ENCODE measurements at places on chromosomes 5 and 9.

DNA sequence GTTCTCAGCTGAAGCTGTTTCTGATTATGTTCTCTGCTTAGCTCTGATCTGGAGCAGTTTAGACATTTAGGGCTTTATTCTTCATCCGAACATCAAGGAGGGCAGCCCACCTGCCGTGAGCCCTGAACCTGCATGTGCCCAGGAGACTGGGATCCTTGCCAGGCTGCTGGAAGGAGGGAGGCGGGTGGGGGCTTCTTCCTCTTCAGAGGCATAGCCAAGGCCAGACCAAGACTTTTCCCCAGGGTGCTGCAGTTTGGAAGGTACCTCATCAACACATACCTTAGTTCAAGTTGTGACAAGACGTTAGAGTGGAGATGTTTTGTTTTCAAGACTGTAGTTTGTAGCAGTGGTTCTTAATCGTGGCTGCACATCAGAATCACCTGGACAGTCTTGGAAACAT, 64.9 kb downstream of the RALGPS1 start:
- DNase-seq, result no peak

GRCh38 chr9:116501871-116502270, 185.2 kb upstream of the TRIM32 start:
- no peak for DNase-seq

DNA sequence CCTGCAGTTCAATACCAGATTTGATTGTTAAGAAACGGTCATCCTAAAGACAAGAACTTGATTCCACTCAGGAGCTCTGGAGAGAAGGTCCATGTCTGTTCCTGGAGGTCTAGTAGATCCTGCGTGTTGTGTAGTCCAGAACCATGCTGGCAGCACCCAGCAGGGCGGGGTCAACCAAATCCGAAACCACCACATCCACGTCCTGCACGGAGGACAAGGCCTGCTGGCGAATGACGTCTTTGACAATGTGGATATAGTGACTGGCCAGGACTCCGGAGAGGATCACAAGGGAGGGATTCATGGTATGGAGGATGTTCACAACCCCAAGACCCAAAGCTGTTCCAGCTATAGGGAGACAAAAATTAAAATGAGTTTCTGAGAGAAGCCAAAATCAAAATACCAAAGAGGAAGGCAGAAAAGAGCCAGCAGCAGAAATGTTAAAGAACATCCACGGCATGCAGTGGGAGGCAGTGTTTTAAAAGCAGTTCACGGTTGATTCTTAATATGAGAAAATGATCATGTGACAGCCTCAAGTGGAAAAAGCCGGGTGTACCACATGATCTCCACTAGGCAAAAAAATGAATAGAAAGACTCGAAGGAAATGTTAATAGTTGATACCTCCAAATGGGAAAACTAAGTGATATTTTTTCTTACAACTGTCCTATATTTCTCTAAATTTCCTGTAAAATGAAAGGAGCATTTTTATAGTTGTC, 26.7 kb downstream of the CLTA start:
- DNase-seq, result no peak

- no peak for DNase-seq
Measured at GRCh38 chr5:45696206-45696836, at the start of gene HCN1. Gene HCN1 (minus strand): TSS chr5:45696380.

DNA sequence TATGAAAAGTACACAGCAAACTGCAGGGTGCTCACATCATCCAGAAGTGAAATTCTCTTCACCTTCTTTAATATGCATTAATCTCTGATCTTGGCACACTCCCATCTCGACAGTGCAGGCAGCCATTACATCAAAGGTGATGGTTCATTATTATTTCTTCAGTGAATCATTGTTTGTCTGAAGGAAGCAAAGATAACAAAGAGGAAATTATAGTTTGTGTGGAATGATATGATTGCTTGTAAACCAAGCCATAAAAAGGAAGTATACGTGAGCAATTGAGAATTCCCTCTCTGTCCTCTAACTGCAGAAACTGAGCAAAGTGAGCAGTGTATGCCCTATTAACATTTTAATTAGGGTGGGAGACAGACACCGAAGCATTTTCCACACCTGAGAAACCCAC, 171.6 kb upstream of the PPP1R2B start:
- no peak for DNase-seq

- no peak for DNase-seq
Measured at GRCh38 chr9:15144622-15145061, 162.4 kb downstream of the TTC39B start.

GRCh38 chr5:160075073-160075472, 44.2 kb downstream of the PWWP2A start:
- DNase-seq, result no peak

GRCh38 chr5:92879806-92880543, 701.0 kb downstream of the NR2F1-AS1 start:
- no peak for DNase-seq

GRCh38 chr9:2271426-2271825, 256.3 kb downstream of the SMARCA2 start:
- no peak for DNase-seq

GRCh38 chr5:7208938-7209337, 187.0 kb upstream of the ADCY2 start:
- DNase-seq, result no peak

- no peak for DNase-seq
Measured at GRCh38 chr5:75831561-75831960, 114.3 kb upstream of the POC5 start.

DNA sequence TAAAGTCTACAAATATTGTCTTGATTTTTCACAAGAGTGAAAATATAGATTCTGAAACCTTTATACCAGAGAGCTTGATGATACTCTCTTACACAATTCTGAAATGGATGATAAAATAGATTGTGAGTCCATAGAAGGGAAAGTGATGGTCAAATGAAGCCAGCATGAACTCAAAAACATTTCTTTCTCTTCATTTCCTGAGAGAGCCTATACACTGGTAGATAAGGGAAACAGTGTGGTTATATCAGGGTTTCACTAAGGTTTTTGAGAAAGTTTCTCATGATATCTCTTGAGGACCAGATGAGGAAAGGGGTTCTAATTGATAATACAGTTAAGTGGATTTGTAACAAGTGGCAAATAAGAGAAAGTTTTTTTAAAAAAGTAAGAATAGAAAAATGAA, 254.1 kb downstream of the PJA2 start:
- DNase-seq, result no peak

GRCh38 chr5:110439296-110439695, 287.2 kb downstream of the TMEM232 start:
- DNase-seq, result no peak

- DNase-seq, result no peak
Measured at GRCh38 chr5:113367586-113367985, 67.2 kb downstream of the TSSK1B start.

- peak; percentile 52 for DNase-seq
Measured at GRCh38 chr5:53481887-53482716, 1.7 kb downstream of the FST start.

GRCh38 chr5:143638654-143639053, 173.3 kb upstream of the HMHB1 start:
- no peak for DNase-seq

DNA sequence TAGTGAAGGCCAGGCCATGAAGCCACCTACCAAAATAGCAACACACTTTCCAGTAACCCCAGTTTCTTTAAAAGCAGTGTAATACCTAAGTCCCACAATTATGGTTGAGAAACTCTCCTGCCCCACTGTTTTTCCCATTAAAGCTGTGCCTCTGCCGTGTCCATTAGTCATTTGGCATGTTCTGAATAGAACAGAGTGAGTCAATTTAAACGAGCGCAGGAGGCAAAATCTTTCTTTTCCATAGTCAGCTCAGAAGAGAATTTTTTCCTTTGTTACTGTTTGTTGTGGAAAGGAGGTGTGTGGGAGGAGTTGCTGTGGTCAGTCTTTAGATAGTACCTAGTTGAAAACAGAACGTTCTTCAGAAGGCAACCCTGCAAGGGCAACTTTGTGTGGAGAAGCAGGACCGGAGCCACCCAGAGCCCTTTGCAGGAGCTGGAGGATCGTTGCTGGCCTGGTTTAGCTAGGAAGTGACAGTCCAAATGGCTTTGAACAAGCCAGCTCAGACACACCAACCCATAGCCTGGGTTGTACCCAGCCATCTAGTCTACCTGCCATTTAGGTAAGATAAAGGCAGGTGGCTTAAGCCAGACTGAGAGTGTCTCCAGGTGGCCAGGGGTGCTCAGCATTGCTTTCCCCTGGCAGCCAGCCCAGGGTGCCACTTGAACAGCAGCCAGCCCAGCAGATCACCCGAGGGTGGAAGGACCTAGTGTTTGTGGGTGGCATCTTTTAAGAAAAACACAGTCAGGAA, 30.4 kb downstream of the GADD45G start:
- no peak for DNase-seq
